ENCODE measurements at places on chromosomes 5 and 9.

DNA sequence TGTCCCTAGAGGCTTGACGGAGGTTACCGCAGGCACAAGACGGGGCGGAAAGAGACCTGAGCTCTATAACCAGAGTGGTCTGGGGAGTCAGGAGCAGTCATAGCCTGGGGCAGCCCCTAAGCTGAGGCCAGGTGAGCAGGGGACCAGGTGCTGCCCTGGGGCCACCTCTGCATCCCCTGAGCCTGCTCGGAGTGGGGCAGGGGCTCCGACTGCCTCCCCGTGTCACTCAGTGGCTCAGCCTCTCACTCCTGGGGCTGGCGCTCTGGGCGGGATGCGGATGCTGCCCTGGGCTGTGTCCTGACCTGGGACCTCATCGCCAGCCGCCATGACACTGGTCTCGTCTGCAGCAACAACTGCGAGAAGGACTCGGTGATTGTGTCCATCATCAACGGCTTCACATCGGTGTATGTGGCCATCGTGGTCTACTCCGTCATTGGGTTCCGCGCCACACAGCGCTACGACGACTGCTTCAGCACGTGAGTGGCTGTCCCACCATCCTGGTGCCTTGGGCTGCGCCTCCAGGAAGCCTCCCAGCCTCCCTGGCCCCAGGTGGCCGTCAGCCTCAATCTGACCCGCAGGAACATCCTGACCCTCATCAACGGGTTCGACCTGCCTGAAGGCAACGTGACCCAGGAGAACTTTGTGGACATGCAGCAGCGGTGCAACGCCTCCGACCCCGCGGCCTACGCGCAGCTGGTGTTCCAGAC, 8.8 kb upstream of the SLC6A18 start:
- no peak for DNase-seq

DNA sequence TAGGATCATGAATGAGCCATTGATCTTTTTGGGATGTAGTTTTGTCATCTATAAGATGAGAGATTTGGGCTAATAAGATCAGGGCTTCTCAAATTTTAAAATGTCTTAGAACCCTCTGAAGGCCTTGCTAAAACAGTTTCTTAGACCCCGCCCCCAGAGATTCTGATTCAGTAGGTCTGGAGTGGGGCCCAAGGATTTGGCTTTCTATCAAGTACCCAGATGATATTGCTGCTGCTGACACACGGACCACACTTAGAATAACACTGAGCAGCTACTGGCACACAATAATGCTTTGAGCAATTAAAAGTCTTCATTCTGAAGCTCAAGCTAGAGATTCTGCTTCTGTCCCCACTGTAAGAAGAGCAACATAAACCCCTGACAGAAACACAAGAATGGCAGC, 216.7 kb downstream of the SMARCA2 start:
- no peak for DNase-seq

DNA sequence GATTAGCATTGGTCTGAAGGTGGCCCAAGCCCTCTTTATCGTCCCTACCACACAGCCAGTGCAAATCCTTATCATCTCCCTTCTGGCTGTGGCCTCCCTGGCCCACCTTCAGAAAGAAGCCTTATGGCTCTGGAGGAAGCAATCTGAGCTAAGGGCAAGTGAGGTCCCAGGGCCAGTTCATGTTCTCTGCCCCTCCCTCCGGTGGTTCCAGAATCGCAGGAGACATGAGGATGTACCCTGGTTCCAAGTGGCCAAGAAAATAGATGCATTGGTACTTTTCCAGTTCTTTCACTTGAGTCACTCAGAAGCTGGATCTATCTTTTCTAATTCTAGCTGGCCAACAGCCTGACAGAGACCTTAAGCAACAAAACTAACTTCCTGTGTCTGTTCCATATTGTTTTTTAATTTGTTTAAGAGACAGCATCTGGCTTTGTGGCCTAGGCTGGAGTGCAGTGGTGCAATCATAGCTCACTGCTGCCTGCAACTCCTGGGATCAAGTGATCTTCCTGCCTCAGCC, 60.7 kb downstream of the LHFPL2 start:
- no peak for DNase-seq

DNA sequence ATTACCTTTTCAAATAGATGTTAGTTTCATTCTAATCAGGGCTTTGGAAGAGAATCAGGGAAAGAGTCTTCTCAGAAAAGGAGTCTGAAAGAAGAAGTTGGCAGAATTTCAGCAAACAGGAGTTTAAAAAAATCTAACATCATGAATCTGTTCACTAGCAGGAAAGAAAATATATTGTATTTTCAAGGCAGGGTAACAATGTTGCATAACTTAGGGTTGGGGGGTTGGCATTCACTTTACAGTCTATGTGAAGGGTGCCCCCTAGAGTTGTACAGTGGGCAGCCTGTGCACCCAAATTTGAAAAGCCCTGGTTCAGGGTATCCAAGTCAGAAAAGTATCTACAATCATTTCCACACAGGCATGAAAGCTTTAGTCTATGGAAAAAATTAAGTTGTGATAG, 348.4 kb upstream of the SLC30A5 start:
- DNase-seq = no peak

Measured in naive thymus-derived CD4-positive, alpha-beta T cell (primary cell).